Hematopoietic multipotent progenitor cell treated with erythropoietin and hydrocortisone succinate and interleukin-3 and kit ligand, for 4 days (in vitro differentiated cells): ENCODE measurements at places on chromosomes 2 and 18.
A peak's percentile ranks its signal among the peaks of the same experiment; 100 is the strongest.

GRCh38 chr2:96642564-96643360 lies at the start of gene FER1L5:
TSS of gene FER1L5 (plus strand) at chr2:96642764. CDS start at chr2:96642837, 73 bp downstream.
- no peak for DNase-seq

DNA sequence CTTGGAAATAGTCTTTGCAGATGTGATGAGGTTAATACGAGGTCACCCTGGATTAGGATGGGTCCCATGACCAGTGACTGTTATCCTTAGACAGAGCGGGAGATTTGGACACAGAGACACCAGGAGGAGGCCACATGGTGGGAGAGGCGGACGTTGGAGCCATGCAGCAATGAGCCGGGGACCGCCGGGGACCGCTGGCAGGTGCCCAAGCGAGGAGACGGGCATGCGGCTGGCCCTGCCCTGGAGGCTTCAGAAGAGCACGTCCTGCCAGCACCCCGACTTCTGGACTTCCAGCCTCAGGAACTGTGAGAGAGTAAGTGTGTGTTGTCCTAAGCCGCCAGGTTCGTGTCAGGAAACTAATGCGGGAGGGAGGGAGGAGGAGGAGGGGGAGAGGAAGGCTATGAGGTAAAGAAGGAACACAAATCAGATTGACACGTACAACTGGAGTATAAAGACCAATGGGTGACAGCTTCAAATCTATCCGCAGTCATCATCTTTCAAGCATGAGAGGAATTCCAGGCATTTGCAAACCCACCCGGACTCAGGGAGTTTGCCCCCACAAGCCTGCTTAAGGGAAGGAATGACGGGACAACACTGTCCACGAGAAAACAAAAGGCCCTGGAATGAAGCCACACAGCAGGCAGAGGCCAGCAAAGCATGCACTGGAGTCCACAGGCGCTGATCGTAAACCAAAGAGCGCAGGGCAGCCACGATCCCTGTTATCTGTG lies 11.6 kb upstream of the BOK start:
- DNase-seq = no peak

DNA sequence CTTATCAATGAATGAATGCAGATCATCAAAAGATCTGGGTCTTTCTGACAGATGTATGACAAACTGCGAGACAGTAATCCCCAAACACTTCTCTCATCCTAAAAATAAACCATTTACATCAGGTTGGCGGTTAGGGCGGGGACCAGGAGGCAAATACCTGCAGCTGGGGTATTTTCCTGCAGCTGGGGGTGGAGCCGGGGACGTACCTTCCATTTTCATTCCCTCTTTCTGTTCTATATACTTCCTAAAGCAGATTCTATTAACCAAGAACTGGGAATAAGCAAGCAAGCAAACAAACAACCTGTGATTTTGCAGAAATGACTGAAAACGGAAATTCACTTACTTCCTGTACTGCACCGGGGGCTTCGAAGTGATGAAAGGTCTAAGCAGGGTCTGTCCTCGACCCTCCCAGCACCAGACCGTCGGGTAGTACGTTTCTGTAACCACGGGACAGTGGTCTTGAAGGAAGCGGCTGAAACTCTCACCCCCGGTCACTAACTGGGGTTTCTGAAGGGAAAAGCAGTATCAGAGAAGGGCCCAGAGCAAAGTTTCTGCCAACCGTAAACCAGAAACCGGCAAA lies 1.2 kb downstream of the ABHD3 start:
- no peak for DNase-seq

DNA sequence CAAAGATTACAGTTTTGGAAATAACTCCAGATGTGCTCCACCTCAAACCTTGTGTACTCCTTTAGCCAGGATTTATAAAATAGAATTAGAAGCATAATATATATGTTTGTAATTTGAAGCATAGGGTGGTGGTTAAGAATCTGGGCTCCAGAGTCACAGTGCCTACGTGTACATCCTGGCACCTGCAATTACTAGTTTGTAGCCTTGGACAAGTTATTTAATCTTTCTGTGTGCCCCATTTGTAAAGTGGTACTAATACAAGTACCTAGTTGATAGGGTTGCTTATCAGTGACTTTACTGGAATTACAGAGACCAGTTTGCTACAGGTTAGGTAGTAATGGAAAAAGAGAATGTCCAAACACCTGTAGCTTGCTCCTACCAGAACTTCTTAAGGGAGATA lies 28.6 kb downstream of the EML4 start:
- no peak for DNase-seq

- no peak for DNase-seq
Measured at GRCh38 chr18:77254711-77255405, 5.2 kb downstream of the GALR1 start.

- peak; percentile 19 for DNase-seq
Measured at GRCh38 chr2:121044412-121044811, 240.6 kb downstream of the TFCP2L1 start.

DNA sequence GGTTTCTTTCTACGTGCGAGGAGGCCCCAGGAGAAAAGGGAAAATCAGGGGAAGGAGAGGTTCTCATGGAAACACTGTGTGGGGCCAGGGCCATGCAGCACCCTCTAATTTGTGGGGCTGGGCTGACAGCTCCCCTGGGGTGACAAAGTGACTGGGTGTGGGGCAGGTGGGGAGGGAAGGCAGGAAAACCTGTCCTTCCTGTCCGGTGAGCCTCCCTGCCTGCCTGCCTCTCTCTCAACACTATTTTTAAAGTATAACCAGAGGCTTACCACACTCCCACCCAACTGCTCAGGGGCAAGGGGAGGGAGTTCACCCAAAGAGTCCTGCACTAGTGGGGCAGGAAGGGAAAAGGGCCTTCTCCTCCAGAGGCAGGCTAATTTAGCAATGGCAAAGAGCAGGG lies 10.5 kb upstream of the EPAS1 start:
- no peak for DNase-seq

DNA sequence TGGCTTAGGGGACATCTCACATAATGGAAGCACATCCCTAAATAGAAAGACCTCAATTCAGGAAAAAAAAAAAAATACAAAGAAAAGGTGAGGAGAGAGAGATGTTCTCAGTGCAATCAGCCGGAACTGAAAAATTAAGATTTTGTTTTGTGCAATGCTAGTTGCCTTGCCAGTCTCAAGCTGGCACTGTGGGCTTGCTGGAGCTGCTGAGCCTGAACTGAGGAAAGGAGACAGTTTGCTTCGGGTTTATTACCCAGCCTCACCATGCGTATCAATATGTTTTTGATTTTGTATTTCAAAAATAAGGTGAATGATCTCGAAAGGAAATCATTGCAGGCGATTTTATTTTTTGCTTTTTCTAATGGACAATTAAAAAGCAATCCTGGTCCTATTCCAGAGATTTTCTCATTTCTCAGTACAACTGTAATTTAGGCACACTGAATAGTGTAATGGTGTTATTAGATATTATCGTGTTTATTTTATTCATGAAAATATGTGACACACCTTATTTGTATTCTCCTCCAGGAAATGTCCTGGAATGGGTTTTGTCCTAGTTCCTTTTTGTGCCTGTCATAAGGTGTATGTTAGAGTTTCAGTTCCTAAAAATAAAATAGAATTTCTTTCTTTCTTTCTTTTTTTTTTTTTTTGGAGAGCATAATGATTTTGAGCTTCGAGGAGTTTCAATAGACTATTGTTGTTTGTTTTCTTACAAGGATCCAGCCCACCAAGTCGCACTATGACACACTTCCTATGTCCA lies 72.8 kb upstream of the ZEB2 start:
- DNase-seq = no peak

DNA sequence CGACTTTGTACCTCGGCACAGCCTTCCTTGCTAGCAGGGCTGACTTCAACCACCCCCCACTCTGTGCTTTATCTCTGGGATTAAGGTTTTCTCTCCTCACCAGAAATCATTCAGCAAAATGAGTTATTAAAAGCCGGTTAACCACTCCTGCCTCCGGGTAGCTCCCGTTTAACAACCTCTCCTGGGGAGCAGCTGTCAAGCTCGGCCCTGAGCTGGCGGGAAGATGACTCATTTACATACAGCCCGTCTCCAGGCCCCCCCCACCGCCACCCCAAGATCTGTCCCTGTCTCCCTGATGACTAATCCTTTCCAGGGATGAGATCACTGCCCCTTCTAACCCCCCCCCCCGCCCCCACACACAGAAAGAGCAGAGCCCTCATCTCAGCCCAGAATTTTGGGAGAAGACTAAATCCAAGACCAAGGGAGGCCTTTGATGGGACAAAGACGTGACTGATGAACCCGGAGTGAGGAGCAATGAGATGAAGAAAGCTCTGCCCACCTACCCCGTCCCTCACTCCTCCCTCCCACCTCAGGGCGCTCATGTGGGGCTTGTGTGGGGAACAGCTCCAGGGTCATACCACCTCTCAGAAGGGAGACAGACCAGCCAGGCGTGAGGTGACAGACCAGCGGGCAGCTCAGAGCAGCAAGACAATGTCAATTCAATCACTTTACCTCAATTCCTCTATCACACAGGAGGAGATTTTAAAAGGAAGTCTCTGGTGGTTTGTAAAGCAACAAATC lies 131.4 kb downstream of the MSH2 start:
- no peak for DNase-seq

DNA sequence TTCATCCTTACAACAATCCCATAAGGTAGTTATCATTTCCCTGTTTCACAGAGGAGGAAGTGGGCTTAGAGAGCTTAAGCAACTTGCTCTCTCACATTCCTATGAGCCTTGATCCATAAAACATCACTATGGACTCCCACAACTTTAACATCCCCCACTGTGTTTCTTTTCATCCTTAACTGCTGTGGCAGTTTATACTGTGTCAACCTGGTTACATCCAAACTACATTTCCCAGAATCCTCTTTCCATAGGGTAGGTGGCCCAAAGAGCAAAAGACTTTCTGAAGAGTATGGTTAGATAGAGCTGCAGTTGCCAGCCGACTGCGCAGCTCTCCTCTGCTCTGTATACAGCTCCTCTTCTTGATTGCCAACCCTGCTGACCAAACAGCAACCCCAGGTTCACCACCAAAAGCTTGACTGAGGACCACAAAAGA lies 22.5 kb downstream of the MAP3K2 start:
- DNase-seq = no peak

DNA sequence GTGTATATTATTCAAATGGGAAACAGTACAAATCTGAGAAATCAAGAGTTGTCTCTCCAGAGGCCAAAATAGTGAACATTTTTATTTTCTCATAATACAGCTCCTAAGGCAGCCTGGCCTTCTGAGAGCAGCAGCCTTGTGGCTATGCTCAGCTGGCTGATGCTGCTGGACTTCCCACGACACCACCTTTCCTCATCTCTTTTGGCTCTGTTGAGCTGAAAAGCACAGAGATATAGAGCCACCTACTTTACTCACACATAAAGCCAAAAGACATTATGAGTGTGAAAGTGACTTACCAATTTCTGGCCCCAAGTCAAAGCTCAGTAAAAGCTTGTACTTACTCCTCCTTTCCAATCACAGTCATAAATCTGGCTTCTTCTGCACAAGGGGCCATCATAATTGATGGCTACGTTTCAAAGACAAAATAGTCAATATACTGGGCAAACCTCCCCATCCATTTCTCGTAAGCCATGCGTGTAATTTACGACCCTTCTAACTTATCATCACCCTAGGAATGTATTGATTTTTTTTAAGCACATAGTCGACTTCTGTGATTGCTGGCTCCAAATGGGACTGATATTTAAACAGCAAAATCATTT lies 18.6 kb upstream of the REG3A start:
- no peak for DNase-seq

DNA sequence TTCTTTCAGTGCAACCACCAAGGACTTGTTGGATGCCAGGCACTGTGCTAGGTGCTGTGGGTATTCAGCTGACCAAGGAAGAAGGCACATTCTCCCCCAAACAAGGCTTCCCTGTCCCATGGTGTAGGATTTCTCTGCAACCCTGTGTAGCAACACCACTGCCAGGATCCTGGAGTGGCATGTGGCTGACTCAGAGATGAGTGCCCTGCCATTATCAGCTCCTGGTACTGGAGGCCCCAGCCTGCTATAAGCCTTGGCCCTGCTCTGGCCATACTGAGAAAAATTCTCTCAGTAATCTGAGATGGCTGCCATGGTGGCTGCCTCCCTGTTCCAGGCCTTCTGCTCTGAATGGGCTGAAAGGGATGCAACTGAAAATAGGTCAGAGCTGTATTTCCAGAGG lies 4.3 kb downstream of the SMYD5 start:
- no peak for DNase-seq

GRCh38 chr2:218259099-218259961 lies 1.5 kb upstream of the GPBAR1 start:
- DNase-seq = no peak

- DNase-seq = no peak
Measured at GRCh38 chr2:234792621-234793022, 159.2 kb upstream of the SH3BP4 start.

GRCh38 chr2:132608311-132608710 lies 61.7 kb downstream of the LYPD1 start:
- DNase-seq = no peak

DNA sequence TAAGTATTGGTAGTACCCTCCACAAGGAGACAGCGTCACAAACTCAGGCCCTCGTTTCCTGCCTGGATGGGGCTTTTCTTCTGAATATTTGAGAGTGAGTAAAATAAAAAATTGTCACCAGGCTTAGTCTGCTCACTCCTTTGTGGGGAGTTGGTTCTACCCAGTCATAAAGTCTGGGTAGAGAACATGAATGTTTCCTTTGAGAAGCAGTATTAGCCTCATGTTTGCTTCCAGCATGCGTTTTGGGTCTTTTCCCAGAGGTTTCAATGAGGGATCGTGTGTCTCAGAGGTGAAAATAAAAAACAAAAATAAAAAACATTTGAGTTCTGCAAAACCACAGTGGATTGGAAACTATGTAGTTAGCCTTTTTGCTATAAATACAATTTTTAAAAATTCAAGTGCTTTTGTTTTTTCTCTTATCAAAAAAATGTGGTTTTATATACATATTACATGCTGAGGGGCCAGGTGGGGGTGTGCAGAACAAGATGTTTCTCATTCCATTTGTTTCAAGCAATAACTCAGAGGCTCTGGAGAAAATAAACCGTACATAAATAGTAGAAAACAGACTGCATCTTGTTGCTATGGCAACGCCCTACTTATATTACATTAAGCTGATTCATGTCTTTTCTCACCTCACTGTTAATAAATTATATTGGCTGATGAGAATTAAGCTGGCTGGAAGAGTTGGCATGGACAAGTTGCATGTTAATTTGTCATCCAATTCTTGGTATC lies 225.4 kb upstream of the FBXO11 start:
- DNase-seq = peak; percentile 65

- DNase-seq = no peak
Measured at GRCh38 chr2:120499784-120500495, 154.0 kb downstream of the INHBB start.

DNA sequence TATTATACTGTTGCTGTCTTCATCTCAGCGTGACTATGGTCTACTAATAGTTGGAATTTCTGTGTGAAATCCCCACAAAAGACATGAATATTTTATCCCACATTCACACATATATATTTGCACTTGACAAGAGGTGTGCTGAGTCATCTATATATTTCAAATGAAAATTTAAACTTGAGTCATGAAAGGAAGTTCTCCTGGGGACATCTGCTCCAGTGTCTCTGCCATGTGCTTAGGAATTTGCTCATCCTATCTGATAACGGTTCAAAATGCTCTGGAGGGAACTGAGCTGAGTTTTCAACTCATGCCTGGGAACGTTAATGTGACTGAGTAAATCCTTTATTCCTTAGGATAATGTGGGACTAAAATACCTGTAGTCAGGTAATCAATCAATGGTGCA lies 326.2 kb upstream of the MEX3C start:
- no peak for DNase-seq
